ENCODE measurements at places on chromosomes 2 and 18.

DNA sequence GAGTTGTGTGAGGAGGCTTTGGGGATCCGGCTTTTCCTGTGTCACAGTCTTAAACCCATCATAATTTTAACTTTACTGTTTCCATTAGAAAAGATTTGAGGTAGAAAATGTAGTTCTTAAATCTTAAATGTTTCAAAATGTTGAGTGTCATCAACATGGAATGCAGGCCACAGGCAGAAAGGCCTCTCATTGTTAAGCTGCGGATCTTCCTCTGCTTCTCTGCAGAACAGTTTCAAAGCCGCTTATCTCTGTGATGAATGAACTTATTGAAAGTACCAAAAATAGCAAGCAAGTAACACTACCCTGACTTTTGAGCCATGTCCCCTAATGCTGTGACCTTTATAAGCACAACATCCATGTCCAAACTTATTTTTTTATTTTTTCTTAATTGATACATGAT, 1645.8 kb downstream of the DPP10 start:
- DNase-seq = no peak

GRCh38 chr18:58177896-58178470, 134.0 kb downstream of the NEDD4L start:
- DNase-seq = no peak

GRCh38 chr2:195823206-195823605, 166.2 kb downstream of the SLC39A10 start:
- DNase-seq = no peak

DNA sequence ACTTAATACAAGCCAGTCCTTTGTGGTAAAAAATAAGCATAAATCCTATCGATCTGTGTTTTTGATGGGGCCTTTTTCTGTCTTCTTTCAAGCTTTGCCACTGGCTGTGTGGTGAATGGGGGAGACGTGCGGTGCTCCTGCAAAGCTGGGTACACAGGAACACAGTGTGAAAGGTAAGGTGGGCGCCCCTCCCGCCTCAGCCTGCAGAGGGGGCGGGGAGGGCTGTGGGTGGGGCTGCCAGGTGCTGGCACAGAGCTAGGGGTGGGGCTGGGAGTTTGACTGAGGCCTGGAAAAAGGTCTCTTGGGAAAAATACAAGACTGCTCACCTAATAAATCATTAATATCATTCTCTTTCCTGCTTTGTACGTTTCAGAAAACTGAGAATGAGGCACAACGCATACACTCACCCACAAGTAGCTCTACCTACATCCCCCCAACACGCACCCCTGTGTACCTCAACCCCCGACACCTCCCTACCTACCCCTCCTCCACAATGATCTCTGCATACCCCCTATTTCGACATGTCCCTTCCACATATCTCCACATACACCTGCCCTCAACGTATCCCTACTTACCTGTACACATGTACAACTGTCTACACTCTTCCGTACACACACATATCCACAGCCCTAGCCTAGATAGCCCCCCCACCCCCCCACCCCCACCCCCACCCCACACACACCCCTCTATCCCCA, 129.7 kb upstream of the TTC39C start:
- DNase-seq = no peak

- DNase-seq = no peak
Measured at GRCh38 chr2:122634256-122634655, 878.8 kb downstream of the TSN start.

- no peak for DNase-seq
Measured at GRCh38 chr2:169735623-169736022, 2.0 kb downstream of the KLHL23 start.

DNA sequence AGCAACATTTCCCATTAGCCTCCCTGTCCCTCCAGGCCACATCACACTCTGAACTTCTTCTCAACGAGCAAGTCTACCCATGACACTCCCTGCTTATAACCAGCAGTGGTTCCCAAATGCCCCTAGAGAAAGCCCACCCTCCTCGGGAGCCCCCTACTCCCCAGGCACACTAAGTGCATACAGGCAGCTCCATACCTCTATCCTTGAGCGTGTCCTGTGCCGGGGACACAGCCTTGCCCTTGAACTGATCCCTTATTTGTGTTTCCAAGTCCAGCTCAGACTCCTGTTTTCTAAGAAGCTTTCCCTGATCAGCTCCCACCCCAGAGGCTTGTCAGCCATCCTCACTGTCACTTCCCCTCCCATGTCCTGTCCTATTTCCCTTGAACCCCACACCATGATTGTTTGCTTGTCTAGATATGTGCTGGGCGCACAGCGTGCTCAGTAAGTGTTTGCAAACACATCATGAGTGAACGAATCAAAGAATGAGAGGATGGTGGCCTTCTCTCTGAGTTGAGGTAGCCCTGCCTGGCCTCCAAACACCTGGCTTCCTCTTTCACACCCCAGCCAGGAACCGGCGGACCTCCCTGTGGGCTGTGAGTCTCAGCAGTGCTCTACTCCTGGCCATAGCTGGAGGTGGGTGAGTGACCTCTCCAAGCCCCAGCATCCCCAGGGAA, 2.1 kb downstream of the TEX51 start:
- DNase-seq = no peak

GRCh38 chr2:179224361-179224760, 40.3 kb downstream of the SESTD1 start:
- DNase-seq = no peak

DNA sequence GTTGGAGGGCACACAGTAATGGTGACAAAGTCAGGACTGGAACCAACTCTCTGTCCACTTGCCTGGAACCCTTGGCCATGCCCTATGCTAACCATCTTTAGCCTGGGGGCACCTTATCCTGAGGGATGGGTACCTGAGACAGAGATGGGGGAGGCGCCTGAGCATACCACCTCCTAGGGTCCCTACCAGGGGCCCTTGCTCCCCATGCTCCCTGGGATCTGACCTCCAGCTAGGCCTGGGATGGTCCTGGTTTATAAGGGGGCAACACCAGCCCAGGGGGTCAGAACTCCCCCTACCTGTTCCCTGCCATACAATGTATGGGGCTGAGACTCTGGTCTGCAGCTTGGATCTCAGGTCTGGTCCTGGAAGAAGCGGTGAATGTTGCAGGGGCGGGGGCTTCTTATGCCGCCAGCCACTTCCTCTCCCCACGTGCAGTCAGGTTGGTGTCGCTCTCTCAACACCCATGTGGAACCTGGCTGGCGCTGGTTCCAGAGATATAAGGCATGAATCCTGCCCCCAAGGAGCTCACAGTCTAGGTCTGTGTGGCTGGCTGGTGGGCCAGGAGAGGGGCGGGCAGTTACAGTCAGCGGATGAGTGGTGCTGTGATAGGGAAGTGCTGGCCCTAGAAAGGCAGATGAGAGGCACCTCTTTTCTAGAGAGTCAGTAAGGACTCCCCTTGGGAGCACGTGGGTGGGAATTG, 3.8 kb upstream of the TOGARAM2 start:
- DNase-seq = no peak

GRCh38 chr2:27262379-27263286, at the start of gene SLC30A3:
Gene SLC30A3 (minus strand): TSS chr2:27263047. CDS start chr2:27262906, 141 bp downstream.
- no peak for DNase-seq

DNA sequence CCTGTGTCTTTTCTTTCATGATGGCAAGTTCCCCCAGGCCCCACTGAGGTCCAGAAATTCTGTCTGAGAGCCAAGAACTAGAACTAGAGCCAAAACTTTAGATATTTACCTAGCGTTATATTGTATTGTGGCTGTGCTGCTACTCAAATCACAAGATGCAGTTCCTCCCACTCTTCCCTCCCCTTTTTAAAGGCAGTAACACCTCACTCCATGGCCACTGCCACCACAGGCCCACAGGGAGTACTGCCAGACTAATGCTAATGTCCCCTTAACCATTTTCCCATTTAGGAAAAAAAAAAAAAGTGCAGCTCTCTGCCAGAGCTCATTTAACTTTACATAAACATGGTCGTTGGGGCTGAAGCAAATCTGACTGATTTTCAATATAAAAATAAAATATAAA, 99.7 kb upstream of the KYNU start:
- DNase-seq = no peak

DNA sequence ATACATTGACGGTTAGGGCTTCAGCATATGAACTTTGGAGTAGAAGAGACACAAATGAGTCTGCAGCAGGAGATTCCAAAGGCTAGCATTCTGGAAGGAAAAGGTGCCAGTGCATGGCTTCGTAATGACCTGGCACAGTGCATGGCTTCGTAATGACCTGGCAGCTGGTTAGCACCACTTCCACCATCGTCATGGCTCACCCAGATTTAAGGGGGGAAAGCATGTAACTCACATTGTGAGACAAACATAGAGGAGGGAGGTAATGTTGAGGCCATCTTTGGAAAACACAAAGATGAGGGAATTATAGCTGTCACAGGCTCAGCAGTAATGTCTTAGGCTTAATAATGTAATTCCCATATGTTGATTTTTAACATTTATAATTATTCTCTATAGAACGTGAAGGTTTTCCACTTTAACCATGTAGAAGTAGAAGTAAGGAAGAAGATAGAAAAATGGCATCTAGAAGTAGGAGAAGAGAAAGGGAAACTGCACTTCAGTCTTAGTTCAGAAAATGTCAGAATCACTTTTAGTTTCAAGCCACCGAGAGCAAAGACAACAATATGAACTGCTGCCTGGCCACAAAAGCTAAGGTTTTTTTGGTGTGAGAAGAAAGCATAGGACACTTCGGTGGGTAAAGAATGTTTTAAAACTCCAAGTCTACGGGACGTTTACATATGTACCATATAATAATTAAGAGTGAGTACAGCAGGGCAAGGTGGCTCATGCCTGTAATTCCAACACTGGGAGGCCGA, 6.8 kb upstream of the STK25 start:
- no peak for DNase-seq

DNA sequence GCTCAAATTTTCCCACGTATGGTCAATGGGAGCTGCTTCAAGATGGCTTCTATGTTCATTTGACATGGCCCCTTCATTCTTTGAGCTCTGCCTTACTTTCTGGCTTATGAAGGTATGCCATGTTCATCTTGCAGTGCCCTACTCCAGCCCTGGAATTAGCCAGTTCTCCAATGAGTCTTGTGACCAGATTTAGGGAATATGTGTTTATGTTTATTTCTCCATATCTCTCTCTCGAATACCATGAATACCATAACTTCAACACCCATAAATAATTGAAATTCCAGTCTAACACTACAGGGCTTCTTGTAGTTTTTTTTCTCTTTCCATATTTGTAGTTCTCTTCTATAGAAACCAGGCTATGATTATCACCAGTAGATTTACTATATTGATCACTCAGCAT, 39.7 kb downstream of the EPB41L5 start:
- DNase-seq = no peak
